ENCODE measurements at places on chromosomes 7 and 10.

DNA sequence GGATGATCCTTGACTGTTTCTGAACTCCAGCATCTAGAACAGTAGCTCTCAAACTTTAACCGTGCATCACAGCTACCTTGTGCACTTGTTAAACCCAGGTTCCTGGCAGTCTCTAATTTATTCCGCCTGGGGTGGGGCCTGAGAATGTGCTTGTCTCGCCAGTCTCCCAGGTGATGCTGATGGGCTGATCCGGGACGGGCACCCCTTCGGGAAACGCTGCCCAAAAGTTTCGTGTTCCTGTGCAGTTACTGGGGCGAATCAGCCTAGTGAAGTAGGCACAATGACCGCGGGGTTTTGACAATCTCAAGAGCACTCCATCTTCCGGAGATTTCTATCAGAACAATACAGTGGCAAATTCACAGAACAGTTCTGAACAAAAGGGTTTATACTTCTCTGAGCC is 29.9 kb downstream of the ADCYAP1R1 start:
- DNase-seq, result no peak

DNA sequence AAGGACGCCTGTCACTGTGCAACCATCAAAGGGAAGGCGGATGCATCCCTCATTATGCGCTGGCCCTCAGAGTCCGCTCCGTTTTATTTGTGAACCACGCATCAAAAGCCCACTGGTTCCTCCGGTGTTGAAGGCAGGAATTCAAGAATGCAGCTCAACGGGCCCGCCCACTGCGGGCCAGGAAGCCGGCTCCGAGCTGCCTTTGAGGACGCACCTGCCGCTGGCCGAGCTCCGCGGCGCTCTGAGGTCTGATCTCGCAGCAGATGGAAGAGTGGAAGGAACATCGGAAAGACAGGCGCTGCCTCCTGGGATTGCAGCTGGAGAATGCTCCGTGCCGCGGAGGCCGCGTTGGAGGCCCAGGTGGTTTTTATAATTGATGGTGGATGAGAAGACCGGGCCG is 56.9 kb upstream of the ADGRA1 start:
- DNase-seq, result peak; percentile 66

DNA sequence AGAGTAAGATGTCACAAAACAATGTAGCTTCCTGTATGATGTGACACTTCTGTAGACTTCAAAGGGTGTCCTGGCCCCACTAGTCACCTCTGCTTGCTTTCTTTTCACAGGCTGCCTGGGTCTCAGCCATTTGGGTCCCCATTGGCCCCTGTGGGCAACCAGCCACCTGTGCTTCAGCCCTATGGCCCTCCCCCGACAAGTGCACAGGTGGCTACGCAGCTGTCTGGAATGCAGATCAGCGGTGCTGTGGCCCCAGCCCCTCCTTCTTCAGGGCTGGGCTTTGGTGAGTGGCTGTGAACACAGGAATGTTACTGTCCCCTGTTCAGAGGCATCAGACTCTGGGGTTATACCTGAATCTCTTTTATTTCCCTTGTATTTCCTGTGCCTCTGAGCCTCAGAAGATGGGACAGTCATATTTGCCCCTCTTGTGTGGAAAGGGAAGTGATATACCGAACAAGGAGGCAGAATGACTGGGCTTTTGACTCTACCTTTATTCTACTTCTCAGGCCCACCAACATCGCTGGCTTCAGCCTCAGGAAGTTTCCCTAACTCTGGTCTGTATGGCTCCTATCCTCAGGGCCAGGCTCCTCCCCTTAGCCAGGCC is 15.4 kb downstream of the SEC24C start:
- DNase-seq, result no peak

DNA sequence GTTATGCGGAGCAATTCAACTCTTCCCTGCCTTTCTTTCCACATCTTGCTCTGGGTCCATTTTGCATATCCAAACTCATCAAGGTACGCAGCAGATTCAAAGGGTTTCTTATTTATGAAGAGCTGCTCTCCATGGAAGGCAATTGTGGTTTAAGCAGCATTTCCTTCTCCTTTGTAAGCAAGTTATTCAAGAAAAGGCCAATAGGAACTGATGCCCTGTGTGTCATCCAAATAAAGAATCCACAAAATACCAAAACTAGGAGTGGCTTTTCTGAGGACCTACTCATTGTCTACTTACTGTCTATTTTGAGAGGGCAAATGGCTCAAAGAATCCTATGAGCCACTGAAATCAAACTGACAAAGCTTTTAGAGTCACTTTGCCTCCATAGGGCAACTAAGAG is 253.1 kb downstream of the PTEN start:
- no peak for DNase-seq

DNA sequence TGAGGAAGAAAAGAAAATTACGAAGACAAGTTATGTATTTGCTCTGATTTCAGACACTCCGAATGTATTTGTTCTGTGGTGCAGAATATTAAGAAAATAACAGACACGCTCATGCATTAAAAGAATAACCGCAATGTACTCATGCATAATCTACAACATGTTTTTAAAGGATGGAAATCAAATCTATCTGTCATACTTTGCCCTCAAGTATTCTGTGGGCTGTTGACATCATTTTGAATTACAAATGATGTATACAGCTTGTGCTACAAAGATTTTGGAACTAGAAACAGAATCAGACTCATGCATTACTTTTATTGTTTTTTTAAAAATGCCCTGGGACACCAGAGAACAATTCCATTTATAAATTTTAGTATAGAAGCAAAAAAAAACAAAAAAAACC is 69.9 kb downstream of the APBB1IP start:
- no peak for DNase-seq

- DNase-seq, result peak; percentile 44
Measured at GRCh38 chr10:125823663-125824251, 411 bp downstream of the BCCIP start.

- DNase-seq, result peak; percentile 38
Measured at GRCh38 chr10:83605783-83606630, 533.3 kb upstream of the GHITM start.

DNA sequence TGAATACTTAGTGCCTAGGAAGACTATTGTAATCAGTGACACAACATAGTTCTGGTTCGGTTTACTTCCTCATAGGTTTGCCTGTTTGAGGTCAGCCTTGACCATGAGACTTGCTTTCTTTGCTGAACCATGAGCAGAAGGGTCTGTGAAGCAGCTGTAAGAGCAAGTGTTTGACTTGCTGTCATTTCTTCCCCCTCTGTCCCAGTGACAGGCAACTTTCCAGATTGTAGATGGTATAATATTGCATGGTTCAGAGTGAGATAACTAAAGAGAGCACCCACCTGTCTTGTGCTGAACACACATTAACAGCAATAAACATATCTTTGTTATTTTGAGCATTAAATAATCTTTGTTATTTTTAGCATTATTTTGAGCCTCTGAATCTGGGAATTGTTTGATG is 9.3 kb upstream of the RTKN2 start:
- peak; percentile 56 for DNase-seq
